ENCODE measurements at places on chromosomes 1 and 21.

GRCh38 chr1:204361341-204361771 is 1.6 kb upstream of the PLEKHA6 start:
- peak; percentile 60 for DNase-seq

DNA sequence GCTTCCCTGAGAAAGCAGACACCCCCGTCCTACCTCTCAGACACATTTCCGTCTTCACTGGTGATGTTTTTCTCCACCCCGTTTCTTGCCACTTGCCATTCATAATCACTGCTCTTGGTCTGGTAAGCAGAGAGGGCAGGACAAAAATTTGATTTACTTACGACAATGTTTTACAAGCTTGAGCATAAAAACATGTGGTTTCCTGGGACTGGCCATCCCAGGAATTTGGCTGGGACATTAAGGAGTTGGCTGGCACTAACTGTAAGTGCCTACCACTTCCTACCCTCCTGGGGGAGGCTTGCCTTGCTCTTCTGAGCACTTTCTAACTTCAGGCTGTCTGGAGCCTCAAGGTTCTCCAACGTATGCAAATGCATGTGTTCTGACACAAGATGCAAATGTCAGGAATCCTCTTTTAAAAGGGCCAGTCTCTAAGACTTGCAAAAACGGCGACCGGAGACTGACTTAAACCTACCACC is 24.2 kb downstream of the ZBTB18 start:
- DNase-seq, result no peak

- DNase-seq, result no peak
Observed at GRCh38 chr1:232029315-232029714, 402.7 kb downstream of the DISC1 start.

GRCh38 chr1:9320520-9321479 is 28.1 kb downstream of the SPSB1 start:
- no peak for DNase-seq

GRCh38 chr21:22795644-22796043 is 1797.4 kb downstream of the NCAM2 start:
- no peak for DNase-seq

DNA sequence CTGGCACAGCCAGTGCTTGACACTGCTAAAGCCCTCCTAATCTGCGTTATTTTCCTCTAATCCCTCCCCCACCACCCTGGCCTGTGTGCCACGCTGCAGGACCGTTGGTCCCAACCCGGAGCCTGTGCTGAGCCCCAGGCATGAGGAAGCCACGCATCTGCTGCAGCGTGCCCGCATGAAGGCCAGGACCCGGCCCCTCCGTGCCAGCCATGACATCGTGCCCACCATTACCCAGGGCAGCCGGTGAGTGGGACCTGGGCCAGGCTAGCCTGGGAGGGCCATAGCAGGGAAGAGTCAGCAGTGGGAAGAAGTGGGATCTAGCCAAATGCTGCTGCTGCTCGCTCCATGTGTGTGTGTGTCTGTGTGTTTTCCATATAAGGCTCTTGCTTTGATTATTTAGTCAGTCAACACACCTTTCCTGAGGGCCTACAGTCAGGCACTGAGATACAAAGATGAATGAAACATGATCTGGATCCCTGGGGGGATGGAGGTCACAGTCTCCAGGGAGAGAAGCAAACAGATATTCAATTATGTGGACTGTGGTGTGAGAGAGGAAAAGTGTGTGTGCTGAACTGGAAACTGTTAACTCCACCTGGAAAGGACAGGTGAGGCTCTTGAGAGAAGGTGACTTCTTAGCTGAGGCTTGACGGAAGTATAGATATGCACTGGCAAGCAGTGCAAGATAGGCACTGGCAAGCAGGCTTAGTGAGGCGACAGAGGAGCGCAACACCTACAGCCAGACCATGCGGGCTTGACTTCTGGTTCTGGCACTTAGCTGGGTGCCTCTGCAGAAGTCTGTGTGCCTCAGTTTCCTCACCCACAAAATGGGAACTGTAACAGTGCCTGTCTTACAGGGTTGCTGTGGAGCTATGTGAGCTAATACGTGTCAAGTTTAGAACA is 15.9 kb downstream of the KIAA1614 start:
- no peak for DNase-seq

- no peak for DNase-seq
Observed at GRCh38 chr1:14674030-14674429, 75.5 kb downstream of the KAZN start.

- DNase-seq, result no peak
Observed at GRCh38 chr1:65613884-65614283, 178.8 kb upstream of the PDE4B start.

DNA sequence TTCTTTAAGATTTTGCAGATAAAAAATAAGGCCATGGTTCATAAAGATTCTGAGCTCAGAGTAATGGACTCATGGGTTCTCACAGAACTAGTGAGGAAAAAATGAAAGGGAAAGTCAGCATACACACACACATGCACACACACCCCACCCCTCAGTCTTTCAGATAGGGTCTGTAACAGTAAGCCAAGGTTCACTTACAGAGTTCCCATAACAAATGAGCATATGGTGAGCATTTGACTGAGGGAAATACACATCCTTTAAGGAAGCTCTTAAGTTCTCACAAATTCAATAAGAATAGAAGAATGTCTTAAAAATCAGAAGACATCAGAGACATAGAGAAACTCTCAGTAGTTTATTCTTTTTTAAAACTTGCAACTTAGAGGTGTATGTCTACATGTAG is 57.9 kb downstream of the NTMT2 start:
- no peak for DNase-seq

GRCh38 chr1:112255080-112255479 is 140.9 kb upstream of the CTTNBP2NL start:
- DNase-seq, result no peak

DNA sequence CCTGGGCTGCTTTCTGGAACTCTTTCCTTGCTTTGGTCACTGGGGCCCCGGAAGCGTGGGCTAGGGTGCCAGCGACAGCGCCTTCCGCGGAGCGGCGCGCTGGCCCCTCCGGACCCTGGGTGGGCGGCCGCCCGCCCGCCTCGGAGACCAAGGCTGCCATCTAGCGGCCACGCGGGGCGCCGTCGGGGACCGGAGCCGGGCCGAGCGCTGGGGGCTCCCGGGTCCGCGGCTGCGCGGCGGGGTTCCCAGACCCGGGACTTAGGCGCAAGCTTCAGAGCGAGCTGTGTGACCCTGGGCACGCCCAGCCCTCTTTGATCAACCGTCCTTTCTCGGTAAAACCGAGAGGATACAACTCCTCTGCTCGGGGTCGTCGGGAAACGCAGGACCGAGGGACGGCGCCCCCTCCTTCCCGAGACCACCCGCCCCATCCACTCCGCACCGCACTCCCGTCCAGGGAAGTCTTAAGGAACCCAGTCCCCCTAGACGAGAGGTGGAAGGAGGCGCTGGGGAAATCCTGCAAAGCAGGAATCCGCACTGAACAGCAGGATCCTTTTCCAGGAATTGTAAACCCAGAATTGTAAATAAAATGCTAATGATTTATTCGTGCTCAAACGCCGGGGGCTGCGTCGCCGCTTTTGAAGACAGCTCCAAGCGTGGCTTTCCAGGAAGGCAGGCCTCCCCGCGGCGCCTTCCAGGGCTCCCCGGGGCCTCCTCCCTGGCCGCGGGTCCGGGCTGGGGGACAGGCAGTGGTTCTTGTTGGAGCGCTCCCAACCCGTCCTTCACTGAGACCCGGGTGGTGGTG is 41.2 kb downstream of the RRAGC start:
- peak; percentile 5 for DNase-seq

DNA sequence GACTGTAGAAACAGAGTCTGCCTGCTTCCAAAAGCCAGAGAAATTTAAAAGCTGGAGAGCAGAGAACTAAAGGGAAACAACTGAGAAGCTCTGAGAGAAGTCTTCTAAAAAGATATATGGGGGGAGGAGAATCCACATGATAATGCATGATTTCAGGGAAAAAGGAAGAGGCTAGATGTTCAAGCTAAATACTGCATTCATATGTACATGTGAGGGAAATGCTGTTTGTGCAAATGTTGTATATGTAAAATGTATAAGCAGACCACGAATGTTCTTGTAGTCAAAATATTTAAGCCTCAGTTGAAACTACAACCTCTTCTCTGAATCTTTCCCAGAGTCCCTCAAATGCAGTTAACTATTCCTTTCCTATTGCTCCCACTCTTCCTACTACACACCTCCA is 79.2 kb downstream of the AKT3 start:
- DNase-seq, result no peak

DNA sequence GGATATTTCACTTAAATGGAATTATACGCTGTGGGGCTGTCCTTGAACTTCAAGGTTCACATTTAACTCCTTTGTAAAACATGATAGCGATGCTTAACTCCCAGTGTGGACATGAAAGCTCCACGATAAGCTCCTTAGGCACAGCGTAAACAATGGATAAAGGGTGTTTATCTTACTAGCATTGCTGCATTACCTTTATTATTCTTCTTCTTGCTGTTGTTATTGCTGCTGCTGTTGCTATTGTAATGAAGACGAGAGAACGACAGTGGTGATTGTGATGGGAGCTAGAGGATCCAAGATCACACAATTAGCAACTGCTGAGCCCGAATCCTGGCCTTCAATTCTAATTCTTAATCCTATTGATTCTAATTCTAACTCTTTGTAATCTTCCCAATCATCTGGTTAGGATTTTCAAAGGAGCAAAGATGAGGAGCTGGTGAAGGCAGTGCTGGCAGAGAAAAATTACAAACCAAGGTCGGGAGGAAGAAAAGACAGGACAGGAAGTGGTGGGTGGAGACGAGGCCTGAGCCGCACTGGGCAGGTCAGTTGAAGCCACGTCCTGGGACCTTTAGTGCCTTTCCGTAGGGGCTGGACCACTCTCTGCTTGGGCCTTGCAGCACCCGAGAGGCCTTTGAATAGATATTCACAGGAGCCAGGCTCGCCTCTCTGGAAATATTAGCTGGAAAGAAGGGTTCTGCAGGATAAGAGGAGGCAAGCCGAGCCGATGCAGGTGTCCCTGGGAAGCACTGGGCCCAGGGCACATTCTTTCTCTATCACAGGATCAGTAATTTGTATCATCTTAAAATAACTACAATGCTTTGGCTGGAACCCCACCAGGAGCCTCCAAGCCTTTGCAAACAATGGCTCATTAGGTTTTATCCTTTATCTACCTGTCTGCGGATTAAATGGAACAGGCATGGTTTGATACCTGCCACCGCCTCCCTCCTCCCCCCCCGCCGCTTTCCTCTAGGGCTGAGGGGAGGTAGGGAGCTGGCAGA is 571.6 kb downstream of the AJAP1 start:
- DNase-seq, result no peak

DNA sequence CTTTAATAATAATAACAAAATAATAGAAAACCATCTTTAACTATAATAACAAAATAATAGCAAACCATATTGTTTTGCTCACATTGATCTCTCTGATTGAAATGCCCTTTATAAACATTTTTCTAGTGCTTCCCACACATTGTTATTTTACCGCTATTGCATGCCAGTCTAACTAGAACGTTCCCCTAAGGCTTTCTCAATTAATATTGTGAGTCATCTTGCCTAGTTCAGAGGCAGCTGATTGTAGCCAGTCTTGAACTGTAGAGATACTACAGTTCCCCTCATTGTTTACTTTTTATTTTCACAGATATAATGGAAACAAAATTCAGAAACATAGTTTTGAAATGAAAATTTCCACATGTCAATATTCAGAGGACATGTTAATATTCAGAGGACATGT is 192.3 kb upstream of the ADGRL4 start:
- no peak for DNase-seq

DNA sequence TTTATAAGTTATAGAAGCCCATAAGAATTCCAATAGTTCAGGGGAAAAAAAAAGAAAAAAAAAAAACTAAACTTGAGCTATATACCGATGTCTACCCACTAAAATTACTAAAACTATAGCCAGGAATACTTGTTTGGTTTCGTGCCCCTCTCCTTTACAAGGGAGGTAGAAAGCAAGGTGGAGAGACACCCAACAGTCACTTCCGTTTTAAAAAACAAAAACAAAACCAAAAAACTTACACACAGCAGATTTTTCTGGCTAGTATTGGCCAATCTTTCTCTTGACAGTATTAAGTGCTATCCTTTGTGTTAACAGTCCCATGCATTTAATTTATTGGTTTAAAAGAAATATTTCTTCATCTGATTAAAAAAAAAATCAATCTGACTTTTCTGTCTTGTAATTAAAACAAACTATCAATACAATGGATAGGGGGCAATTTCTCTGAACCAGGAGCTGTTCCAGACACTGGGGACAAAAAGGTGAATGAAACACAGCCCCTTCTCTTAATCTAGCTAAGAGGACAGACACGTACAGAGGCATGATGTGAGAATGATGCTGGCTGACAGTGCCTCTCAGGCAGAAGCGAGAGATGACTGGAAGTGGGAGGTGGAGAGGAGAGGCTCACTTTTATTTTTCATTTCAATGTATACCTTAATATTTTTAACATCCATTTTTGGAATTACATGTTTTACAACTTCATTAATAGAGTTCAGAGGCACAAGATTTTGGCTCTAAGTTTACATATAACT is 214.8 kb downstream of the RERE start:
- DNase-seq, result no peak

- DNase-seq, result no peak
Observed at GRCh38 chr21:44579056-44579832, 1.2 kb downstream of the KRTAP10-5 start.

DNA sequence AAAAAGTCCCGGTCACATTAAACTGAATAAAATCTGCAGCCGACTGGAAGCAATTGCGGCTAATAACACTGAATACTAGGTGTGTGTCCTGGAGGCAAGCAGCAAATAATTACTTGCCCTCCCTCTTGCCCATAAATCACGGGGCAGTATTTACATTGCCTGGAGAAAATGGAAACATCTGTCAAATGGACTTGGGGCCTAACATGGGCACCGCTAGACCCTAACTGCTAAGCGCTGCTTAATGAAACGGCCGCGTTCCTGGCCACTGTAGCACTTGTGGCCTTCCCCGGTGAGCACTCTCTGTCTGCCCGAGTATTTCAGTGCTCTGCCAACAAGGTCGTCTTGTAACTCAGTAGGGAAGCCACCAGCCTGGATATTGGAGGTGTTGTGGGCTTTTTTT is 23.9 kb upstream of the KNCN start:
- DNase-seq, result peak; percentile 66

GRCh38 chr1:61081144-61081685 is 1.1 kb upstream of the NFIA start:
- no peak for DNase-seq

- DNase-seq, result peak; percentile 74
Observed at GRCh38 chr1:7783178-7783711, 846 bp upstream of the PER3 start.

DNA sequence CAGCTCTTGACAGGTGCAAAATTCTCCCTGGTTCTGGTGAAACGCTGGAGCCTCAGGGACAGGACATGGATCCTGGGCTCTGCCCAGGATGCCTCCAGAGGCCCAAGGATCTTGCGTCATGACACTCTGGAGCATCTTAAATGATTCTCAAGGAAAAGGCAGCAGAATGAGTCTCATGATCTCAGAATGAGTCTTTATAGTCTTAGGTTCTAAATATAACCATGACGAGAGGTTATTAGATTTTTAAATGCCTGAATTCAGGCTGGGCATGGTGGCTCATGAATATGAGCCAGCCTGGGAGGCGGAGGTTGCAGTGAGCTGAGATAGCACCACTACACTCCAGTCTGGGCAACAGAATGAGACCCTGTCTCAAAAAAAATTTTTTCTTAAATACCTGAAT is 55.5 kb downstream of the ECE1 start:
- no peak for DNase-seq

GRCh38 chr21:44702973-44703730 is 6.2 kb downstream of the KRTAP10-12 start:
- no peak for DNase-seq

- DNase-seq, result peak; percentile 81
Observed at GRCh38 chr1:2384941-2385481, 6.3 kb downstream of the MORN1 start.

- no peak for DNase-seq
Observed at GRCh38 chr1:57848406-57848805, 424.5 kb upstream of the DAB1 start.
